ENCODE measurements at places on chromosomes 11 and 22. TPM values are rescaled to one million over a fixed set of nuclear protein-coding genes. Genes with fewer than 3 reads are reported as not detected.
A peak's percentile ranks its signal among the peaks of the same experiment; 100 is the strongest.

DNA sequence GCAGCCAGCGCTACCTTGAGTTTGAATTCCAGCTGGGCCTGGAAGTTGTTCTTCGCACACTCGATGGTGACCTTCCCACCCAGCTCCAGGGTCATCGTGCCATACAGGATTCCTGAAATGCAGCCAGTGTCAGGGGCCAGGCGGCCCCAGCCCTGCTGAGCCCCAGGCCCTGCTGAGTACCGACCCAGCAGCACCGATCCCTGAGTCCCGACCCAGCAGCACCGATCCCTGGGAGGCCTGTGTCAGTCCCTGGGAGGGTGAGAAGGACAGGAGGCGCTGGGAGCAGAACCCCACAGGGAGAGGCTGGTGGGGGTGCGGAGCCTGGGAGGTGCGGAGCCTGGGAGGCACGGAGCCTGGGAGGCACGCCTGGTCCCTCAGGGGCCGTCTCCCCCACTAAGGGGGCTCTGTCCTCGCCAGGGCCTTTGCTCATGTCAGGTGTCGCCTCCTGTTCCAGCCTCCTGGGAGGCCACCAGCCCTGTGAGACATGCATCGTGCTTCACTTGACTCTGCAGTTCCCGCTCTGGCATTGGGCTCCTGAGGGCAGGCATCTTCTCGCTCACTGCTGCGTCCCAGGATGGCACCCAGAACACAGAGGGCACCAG is 37.1 kb upstream of the CARS1 start:
- no peak for DNase-seq

GRCh38 chr11:45538363-45538762 is 127.1 kb downstream of the CHST1 start:
- no peak for DNase-seq

SLC6A5 gene
- total RNA-seq, result not detected

DNA sequence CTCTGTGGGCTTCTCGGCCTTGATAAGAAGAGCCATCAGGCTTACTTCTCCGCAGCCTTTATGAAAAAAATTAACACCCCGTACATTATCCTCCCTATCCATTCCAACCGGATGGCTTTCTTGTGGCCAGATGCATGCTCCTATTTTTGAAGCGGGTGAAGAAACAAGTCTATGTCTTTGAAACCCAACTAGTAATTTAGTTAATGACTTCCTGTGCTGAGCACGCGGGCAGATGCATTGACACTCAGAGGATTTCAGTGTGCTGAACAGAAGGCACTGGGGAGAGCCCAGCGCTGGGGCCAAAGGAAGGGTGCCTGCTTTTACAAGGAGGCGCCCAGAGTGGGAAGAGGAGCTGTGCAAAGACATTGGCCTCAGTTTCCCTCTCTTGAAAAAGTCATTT is 53.3 kb downstream of the ARHGAP8 start:
- DNase-seq, result no peak

DNA sequence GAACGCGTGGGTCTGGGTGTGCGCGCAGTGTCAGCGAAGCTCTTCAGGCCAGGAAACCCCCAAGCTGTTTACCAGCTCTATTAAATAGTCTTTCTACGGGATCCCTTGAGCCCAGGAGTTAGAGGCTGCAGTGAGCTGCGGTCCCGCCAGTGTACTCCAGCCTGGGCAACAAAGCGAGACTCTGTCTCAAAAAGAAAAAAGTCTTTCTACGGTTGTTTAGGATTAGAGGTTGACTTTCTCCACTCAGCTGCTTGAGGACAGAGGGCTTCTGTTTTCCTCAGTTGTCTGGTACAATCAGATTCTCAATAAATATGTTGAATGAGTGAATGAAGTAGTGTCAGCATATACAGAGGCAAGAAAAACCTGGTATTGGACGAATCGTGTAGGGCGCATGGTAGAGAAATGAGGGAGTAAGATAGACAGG is 619 bp downstream of the SART1 start:
- no peak for DNase-seq

GRCh38 chr11:67351275-67352005 is 1.9 kb downstream of the POLD4 start:
- peak; percentile 60 for DNase-seq

DNA sequence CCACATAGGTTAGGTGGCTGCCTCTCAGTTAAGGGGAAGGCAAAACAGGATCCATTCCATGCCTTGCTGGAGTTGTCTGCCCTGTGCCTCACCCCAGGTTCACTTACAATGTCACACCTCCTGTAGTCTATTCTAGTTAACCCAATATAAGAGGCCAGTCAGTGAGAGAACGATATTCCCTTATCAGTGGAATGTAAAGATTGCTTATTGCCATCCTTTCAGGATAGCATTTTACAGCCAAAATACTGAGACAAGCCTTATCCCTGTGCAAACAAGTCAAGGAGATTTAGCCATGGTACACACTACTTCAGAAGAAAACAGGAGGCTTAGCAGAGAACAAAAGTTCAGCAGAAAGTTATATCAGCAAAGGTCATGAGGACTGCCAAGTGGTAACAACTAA is 5.5 kb downstream of the CYP2R1 start:
- DNase-seq, result no peak

GRCh38 chr11:118771547-118772288 is 19.2 kb downstream of the DDX6 start:
- no peak for DNase-seq

DNA sequence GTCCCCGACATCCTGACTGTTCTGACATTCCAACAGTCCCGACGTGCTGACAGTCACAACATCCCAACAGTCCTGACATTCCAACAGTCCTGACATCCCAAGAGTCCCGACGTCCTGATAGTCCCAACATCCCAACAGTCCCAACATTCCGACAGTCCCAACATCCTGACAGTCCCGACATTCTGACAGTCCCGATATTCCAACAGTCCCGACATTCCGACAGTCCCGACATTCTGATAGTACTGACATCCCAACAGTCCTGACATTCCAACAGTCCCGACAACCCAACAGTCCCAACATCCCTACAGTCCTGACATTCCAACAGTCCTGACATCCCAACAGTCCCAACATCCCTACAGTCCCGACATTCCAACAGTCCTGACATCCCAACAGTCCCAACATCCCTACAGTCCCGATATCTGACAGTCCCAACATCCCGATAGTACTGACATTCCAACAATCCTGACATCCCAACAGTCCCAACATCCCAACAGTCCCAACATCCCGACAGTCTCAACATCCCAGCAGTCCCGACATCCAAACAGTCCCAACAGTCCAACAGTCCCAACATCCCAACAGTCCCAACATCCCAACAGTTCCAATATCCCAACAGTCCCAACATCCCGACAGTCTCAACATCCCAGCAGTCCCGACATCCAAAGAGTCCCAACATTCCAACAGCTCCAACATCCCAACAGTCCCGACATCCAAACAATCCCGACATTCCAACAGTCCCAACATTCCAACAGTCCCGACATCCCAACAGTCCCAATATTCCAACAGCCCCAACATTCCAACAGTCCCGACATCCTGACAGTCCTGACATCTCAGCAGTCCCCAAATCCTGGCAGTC is 60.2 kb downstream of the DHCR7 start:
- DNase-seq, result no peak

DNA sequence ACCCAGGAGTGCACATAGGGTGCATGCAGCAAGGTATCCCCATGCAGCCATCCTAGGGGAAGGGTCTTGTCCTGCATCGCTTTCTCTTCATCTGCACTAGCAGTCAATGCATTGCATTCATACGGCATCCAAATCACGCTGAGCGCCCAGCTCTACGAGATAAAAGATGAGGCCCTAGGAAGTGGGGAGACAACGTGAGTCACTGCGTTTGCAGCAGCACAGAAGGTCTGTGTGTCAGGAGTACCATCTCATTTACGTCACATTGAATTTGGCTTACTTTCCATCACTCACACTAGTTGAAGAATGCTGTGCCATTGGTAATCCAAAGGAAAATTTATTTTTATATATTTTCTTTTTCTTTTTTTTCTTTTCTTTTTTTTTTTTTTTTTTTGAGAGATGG is 2.5 kb upstream of the ST14 start:
- no peak for DNase-seq

FADD gene
- 31.4 TPM for total RNA-seq

GRCh38 chr11:13047884-13048283 is 38.8 kb downstream of the RASSF10 start:
- DNase-seq, result no peak

SERPING1 gene
- total RNA-seq, result not detected

C22orf31 gene
- not detected for total RNA-seq

GRCh38 chr11:111047374-111047773 is 198.2 kb upstream of the POU2AF2 start:
- DNase-seq, result no peak

DNA sequence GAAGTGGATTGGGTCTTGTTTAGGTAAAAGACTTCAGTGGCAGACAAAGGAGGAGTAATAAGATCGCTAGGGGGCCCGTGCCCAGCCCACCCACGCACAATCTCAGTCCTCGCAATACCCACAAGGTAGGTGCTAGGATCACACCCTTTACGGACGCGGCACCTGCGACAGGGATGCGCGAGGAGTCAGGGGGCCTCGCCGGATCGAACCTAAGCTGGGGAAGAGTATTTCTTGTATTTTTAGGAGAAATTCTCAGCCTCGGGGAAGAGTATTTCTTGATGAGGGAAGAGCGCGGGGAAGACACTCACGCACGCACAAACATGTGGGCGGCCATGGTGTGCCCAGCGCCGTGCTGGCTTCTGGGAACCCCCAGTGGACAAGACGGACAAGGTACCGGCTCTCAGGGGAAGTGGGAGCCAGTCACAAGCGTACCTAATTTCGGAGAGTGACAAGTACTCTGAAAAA is 745 bp upstream of the FAM118A start:
- DNase-seq, result peak; percentile 44

KRTAP5-9 gene
- total RNA-seq, result not detected

OR8D1 gene
- not detected for total RNA-seq

ANO3 gene
- total RNA-seq, result not detected

DNA sequence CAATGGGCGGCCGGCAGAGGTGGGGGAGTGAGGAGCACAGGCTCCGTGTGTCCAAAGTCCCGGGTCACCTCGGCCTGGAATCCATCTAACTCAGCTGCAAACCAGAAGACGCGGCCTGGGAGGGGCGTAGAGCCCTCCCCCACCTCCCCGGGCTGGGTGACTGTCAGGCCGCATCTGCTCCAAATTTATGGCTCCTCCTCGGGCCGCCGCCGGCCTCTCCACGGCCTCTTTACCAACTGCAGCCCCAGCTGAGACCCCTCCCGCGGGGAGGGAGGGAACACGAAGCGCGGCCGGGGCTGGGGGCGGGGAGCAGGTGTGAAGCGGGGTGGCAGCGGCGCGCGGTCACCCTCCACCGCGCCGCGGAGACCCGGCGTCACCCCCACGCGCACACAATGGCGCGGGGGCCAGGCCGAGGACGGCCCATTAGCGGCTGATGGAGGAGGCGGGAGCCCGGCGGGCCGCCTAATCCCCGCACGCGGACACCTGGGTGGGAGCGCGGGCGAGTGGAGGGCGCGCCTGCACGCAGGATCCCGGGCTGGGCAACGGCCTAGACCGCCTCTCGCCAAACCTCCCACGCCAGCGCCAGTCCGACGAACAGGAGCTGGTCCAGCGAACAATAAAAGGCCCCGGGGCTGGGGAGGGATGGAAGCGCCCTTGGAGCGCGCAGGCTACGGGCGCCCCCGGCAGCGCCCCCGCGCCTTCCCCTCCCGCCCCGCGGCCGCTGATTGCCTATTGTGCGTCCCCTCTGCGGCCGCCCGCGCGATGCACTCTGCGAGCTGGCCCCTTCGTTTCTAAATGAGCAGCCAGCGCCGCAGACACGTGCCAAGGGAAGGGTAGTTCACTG is 25.9 kb upstream of the ROBO3 start:
- DNase-seq, result peak; percentile 30

NNMT gene
- total RNA-seq, result not detected

GRCh38 chr11:112615891-112616290 is 345.3 kb upstream of the NCAM1 start:
- DNase-seq, result no peak

DNA sequence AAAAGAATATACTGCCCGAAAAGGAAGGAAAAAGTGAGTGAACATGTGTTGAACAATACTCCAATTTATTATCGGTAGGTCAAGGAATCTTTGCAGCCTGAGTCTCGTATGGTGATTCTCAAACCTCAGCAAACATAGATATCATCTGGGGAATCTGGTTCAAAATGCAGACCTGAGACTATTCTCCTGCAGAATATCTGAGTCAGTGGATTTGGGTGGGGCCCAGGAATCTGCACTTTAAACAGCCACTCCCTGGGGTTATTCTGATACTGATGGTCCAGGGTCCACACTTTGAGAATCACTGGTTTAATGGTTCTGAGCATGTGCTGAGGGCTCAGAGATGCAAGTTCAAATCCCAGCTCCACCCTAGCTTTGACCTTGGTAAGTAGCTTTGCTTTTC is 53.6 kb upstream of the GRK3 start:
- no peak for DNase-seq

GRCh38 chr11:128745311-128746136 is 51.7 kb downstream of the FLI1 start:
- DNase-seq, result no peak

ACR gene
- not detected for total RNA-seq

FUT4 gene
- 5.5 TPM for total RNA-seq

DNA sequence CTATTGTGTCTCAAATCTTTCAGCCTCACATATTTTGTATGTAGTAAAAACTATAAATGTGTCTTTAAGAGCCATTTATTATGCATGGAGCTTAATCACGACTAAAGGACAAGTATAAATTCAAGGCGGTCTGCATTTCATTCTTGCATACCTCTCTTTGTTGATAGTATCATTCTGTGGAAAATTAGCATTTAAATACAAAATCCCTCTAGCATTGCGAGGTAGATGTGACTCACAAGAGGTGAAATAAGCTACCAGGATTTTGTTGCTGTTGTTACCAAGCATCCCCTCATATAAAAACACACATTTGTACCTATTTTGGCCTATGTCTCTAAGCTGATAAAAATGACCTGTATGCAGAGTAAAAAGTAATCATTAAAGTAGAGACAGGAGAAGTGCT is 537.4 kb upstream of the LUZP2 start:
- DNase-seq, result no peak

- peak; percentile 69 for DNase-seq
These were observed 196.9 kb downstream of the CSNK2A3 start for GRCh38 chr11:11155962-11156815.

KRTAP5-11 gene
- not detected for total RNA-seq

RPUSD4 gene
- total RNA-seq, result 38.7 TPM

GRCh38 chr22:19275919-19276600 is 15.5 kb downstream of the CLTCL1 start:
- no peak for DNase-seq

- no peak for DNase-seq
These were observed 79.6 kb downstream of the CELSR1 start for GRCh38 chr22:46457502-46458488.

GRCh38 chr11:31237819-31238760 is 131.4 kb downstream of the DCDC1 start:
- no peak for DNase-seq

GRCh38 chr11:4886186-4886585 is 4.5 kb downstream of the OR51T1 start:
- no peak for DNase-seq

GRCh38 chr11:131909426-131910177 is 539.2 kb downstream of the NTM start:
- DNase-seq, result no peak

SEC14L6 gene
- not detected for total RNA-seq

DNA sequence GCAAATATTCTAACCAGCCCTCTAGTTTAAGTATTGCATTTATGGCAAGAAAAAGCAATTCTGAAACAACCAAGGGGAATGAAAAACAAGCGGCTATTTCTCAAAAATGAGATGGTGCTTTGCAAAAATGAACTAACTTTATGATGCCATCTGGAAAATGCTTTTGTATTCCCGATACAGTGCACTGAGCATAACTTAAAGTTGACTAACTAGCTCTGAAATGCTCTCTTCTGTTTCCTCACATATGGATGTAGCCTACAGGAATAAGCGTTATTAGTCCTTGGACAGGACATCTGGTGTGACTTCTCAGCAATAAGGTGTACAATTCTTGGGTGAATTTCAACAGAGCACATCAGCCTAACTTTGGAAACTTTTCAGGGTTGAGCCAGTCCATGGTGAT is 228.2 kb upstream of the DDI1 start:
- DNase-seq, result no peak
